Cardiac muscle cell (in vitro differentiated cells and primary cell): ENCODE measurements at places on chromosomes 1 and 21. TPM values are rescaled to one million over a fixed set of nuclear protein-coding genes. Genes with fewer than 3 reads are reported as not detected.

Gene CD101
- total RNA-seq, result 0.56 and 0.92 TPM in 2 replicates

Gene KRTAP27-1
- total RNA-seq, result not detected in 2 replicates

Gene ARMH1
- total RNA-seq, result 2.4 and 5.7 TPM in 2 replicates

Gene SPRTN
- 15.2 and 30.8 TPM in 2 replicates for total RNA-seq

Gene DCDC2B
- total RNA-seq, result not detected in 2 replicates

Gene GPR37L1
- total RNA-seq, result not detected in 2 replicates

Gene ENAH
- 50.8 and 124 TPM in 2 replicates for total RNA-seq

Gene TNFRSF4
- 0.11 TPM in 1 of 2 replicates, not detected in the other for total RNA-seq

DNA sequence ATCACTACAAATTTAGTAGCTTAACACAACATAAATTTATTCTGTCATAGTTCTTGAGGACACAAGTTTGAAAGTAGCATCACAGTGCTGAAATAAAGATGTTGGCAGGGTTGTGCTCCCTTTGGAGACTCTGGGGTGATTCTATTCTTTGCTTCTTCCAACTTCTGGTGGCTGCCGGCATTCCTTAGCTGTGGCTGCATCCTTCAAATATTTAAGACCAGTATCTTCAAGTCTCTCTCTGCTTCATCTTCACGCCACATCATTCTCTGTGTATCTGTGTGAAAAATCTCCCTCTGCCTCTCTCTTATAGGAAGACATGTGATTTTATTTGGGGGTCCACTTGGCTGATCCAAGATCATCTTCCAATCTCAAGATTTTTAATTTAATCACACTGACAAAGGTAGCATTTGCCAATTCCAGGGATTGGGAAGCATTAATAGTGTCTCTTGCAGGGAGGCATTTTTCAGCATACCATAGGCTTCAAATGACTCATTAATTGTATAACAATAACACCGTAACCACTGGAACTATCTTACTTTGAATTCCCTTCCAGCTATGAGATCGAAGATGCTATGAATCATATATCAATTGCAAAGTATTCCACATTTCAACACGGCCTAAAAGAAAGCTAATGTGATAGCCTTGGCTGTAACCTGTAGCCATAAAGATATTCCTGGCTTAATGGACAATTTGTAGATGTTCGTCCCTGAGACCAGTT, 74.6 kb downstream of the DPT start:
- no peaks in the 10 kb centered on the region for H3K36me3 ChIP-seq
- no peak overlapping the region for H3K4me3 ChIP-seq
- H3K27me3 ChIP-seq, result no peaks in the 10 kb centered on the region
- no peak for DNase-seq
- H3K4me1 ChIP-seq, result no peaks in the 10 kb centered on the region

DNA sequence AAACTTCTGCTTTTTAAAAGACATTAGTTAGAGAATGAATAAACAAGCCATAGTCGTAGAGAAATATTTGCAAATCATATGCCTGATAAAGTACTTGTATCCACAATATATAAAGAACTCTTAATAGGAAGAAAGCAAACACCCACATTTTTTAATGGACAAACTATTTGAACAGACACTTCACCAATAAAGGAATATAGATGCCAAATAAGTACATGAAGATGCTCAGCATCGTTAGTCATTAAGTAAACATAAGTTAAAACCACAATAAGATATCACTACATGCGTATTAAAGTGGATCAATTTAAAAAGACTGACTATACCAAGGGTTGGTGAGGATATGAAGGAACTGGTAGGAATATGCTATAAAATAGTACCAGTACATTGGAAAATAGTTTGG, 142.3 kb upstream of the ZC3H11B start:
- DNase-seq, result no peak
- H3K4me1 ChIP-seq, result peaks cover 66% of the 10 kb centered on the region
- H3K4me3 ChIP-seq, result no peak overlapping the region
- no peaks in the 10 kb centered on the region for H3K36me3 ChIP-seq

- no peak overlapping the region for H3K27ac ChIP-seq
- H3K27me3 ChIP-seq, result no peaks in the 10 kb centered on the region
- no peaks in the 10 kb centered on the region for H3K4me1 ChIP-seq
- no peaks in the 10 kb centered on the region for H3K36me3 ChIP-seq
Observed at GRCh38 chr1:30372792-30373433, 350.5 kb downstream of the MATN1 start.

DNA sequence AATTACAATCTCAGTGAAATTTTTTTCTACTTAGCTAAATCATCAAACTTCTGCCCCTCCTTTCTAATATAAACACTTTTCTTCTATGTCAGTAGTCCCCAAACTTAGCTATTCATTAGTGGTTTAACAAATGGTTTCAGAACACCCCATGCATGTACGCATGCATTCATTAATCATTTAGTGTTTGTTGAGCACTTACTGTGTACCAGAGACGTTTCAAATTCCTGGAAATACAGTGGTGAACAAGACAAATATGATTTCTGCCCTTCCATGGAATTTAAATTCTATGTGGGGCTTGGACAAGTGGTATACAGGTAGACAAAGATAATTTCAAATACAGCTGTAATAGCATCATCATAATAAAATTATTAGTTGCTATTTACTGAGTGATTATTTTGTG, 1.5 kb downstream of the ZBTB40 start:
- H3K27me3 ChIP-seq, result no peaks in the 10 kb centered on the region
- peaks cover 24% of the 10 kb centered on the region for H3K4me1 ChIP-seq
- DNase-seq, result no peak
- peak overlapping the region; percentile 95 for H3K27ac ChIP-seq
- no peak overlapping the region for H3K4me3 ChIP-seq

- no peaks in the 10 kb centered on the region for H3K27me3 ChIP-seq
- peak overlapping the region; percentile 52 for H3K4me3 ChIP-seq
- no peaks in the 10 kb centered on the region for H3K4me1 ChIP-seq
- no peak overlapping the region for H3K27ac ChIP-seq
- no peak for DNase-seq
Observed at GRCh38 chr1:7679873-7680206, 91.3 kb upstream of the VAMP3 start.

DNA sequence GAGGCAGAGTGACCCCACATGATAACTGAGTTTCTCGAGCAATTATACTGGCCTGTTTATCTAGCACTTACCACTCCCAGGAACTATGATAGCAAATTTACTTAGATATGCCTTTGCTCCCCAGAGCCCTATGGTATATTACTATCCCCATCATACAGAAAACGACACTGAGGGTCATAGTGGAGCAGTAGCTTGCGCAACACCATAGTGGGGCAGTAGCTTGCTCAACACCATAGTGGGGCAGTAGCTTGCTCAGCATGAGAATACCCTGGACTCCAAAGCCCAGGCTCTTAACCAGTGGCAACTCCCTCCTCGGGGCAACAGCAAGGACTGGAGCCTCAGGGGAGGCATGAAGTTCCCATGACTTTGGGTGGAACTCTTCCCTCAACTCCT, 211.9 kb downstream of the NPHP4 start:
- no peaks in the 10 kb centered on the region for H3K27me3 ChIP-seq
- no peak overlapping the region for H3K4me3 ChIP-seq
- no peak for DNase-seq
- no peak overlapping the region for H3K27ac ChIP-seq
- H3K4me1 ChIP-seq, result no peaks in the 10 kb centered on the region

- H3K27ac ChIP-seq, result no peak overlapping the region
- H3K4me3 ChIP-seq, result no peak overlapping the region
- no peaks in the 10 kb centered on the region for H3K36me3 ChIP-seq
- no peaks in the 10 kb centered on the region for H3K4me1 ChIP-seq
- DNase-seq, result no peak
Observed at GRCh38 chr1:82387012-82387366, 586.3 kb downstream of the ADGRL2 start.

DNA sequence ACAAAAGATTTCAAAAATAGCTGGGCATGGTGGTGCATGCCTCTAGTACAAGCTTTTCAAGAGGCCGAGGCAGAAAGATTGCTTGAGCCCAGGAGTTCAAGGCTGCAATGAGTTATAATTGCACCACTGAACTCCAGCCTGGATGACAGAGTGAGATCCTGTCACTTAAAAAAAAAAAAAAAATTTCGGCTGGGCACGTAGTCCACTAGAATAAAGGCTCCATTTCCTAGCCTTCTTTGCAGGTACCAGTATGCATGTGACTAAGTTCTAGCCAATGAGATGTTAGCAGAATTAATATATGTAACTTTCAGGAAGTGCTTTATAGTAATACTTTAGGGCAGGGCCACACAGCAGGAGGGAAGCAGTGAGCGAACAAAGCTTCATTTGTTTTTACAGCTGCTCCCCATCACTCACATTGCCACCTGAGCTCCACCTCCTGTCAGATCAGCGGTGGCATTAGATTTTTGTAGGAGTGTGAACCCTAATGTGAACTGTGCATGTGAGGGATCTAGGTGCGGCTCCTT, 28.8 kb upstream of the SYDE2 start:
- no peaks in the 10 kb centered on the region for H3K27me3 ChIP-seq
- no peak for DNase-seq
- H3K27ac ChIP-seq, result peak overlapping the region; percentile 70
- H3K4me3 ChIP-seq, result no peak overlapping the region

- H3K4me3 ChIP-seq, result no peak overlapping the region
- no peak for DNase-seq
- H3K27ac ChIP-seq, result no peak overlapping the region
- H3K36me3 ChIP-seq, result no peaks in the 10 kb centered on the region
- no peaks in the 10 kb centered on the region for H3K27me3 ChIP-seq
Observed at GRCh38 chr1:109056064-109056463, 14.2 kb upstream of the WDR47 start.

GRCh38 chr1:167221738-167222610, 1.3 kb downstream of the POU2F1 start:
- H3K36me3 ChIP-seq, result no peaks in the 10 kb centered on the region
- no peaks in the 10 kb centered on the region for H3K27me3 ChIP-seq
- peak overlapping the region; percentile 96 for H3K4me3 ChIP-seq
- peaks cover 32% of the 10 kb centered on the region for H3K4me1 ChIP-seq
- peak; percentile 80 for DNase-seq
- H3K27ac ChIP-seq, result peak overlapping the region; percentile 93

DNA sequence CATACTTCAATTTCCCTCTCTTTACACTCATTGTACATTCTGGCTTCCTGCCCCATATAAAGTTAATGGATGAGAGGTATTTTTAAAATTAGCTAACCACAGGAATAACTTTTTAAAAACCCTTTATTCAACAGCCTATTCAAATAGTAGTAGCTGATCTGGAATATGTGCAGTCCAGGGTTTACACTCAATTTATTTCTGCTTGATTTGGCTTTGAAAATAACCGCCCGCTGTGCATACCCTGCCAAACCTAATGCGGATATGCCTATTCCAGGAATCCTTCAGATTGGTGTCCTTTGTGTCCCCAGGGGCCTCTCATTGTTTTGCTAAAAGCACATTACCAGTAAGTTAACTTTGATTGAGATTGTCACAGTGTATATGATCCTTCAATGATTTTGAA, 1686.2 kb downstream of the PLA2G4A start:
- no peaks in the 10 kb centered on the region for H3K36me3 ChIP-seq
- no peak for DNase-seq
- H3K4me1 ChIP-seq, result no peaks in the 10 kb centered on the region

- H3K4me1 ChIP-seq, result peaks cover 3% of the 10 kb centered on the region
- H3K27me3 ChIP-seq, result no peaks in the 10 kb centered on the region
- H3K27ac ChIP-seq, result no peak overlapping the region
- DNase-seq, result no peak
Observed at GRCh38 chr1:66337249-66337648, 196.7 kb upstream of the SGIP1 start.

GRCh38 chr1:168271636-168272035, 9.0 kb upstream of the TBX19 start:
- no peak for DNase-seq
- H3K36me3 ChIP-seq, result no peaks in the 10 kb centered on the region
- no peaks in the 10 kb centered on the region for H3K4me1 ChIP-seq
- H3K27ac ChIP-seq, result no peak overlapping the region
- no peak overlapping the region for H3K4me3 ChIP-seq

DNA sequence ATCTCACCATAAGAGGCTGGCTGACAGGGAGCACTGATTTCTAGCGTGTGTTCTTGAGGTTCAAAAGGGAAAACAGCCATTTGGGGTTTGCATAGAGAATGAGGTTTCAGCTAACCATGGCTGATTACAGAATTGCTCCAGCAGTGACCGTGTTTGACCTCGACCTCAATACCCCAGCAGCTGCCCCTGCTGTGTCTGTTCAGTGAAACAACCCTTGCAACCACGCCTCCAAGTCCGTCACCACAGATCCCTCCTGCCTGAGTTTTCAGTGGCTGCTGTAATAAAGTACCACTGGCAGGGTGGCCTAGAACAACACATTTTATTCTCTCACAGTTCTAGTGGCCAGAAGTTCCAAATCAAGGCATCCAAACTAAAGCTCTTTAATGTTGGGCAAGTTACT, 147.7 kb downstream of the HUNK start:
- no peak for DNase-seq
- no peak overlapping the region for H3K27ac ChIP-seq
- H3K36me3 ChIP-seq, result no peaks in the 10 kb centered on the region

DNA sequence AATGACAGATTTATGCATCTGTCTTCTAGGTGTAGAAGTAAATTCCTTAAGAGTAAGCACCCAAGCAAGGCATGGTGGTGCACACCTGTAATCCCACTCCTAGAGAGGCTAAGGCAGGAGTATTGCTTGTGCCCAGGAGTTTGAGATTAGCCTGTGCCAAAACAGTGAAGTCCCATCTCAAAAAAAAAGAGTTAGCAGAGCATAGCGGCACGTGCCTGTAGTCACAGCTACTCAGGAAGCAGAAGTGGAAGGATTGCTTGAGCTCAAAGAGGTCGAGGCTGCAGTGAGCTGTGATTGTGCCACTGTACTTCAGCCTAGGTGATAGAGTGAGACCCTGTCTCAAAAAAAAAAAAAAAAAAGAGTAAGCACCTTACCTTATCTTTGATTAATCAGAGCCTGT, 15.1 kb upstream of the TIPRL start:
- peaks cover 9% of the 10 kb centered on the region for H3K4me1 ChIP-seq
- H3K27ac ChIP-seq, result no peak overlapping the region
- DNase-seq, result no peak
- no peaks in the 10 kb centered on the region for H3K27me3 ChIP-seq
- H3K4me3 ChIP-seq, result no peak overlapping the region

- DNase-seq, result no peak
- no peaks in the 10 kb centered on the region for H3K27me3 ChIP-seq
- no peaks in the 10 kb centered on the region for H3K4me1 ChIP-seq
- H3K36me3 ChIP-seq, result no peaks in the 10 kb centered on the region
- H3K4me3 ChIP-seq, result no peak overlapping the region
Observed at GRCh38 chr1:228814176-228814575, 78.9 kb downstream of the RHOU start.

DNA sequence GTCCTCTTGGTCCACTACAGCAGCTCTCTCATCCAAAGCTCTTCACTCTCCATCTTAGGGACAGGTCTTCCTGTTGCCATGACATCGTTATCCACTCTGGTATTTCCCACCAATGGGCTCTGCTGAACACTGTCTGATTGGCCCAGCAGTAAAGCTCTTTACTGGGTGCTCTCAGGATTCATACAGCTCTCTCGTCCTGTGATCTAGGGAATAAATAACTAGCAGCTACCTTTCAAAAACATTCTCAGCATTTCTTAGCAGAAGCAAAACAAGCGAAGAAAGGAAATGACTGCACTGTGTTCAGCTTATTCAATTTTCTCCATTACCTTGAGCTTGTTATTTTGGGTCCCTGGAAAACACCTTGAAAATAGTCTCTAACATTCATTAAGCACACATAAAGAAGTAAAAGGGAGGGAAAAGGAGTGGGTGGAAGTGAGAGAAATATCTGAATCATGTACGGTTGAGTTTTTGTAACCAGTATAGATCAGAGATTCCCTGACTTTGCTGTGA, 163.4 kb upstream of the SGIP1 start:
- H3K36me3 ChIP-seq, result no peaks in the 10 kb centered on the region
- H3K4me1 ChIP-seq, result no peaks in the 10 kb centered on the region
- no peak overlapping the region for H3K4me3 ChIP-seq
- no peaks in the 10 kb centered on the region for H3K27me3 ChIP-seq
